ENCODE measurements at places on chromosomes 13 and 19.

- DNase-seq, result no peak
Observed at GRCh38 chr13:26323764-26324163, 69.8 kb downstream of the CDK8 start.

GRCh38 chr19:45693106-45693788 is 781 bp downstream of the QPCTL start:
- peak; percentile 78 for DNase-seq

- DNase-seq, result no peak
Observed at GRCh38 chr13:50574731-50575130, 268.8 kb downstream of the DLEU7 start.

DNA sequence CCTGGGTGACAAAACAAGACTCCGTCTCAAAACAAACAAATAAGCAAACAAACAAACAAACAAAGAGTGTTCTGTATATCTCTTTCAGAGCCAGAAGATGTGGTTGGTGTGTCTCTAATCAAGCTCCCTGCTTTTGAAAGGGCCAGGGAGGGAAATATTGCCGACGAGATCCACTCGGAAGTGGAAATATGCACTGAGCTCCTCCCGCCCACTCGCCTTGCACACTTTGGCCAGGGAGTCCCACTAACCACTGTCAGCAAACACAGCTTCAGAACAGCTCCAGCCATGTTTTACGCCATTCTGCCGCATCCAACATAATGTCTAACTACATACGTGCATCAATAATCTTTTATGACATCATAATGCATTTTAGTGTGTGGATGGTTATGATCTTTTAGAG is 155.5 kb upstream of the VSTM2B start:
- no peak for DNase-seq

DNA sequence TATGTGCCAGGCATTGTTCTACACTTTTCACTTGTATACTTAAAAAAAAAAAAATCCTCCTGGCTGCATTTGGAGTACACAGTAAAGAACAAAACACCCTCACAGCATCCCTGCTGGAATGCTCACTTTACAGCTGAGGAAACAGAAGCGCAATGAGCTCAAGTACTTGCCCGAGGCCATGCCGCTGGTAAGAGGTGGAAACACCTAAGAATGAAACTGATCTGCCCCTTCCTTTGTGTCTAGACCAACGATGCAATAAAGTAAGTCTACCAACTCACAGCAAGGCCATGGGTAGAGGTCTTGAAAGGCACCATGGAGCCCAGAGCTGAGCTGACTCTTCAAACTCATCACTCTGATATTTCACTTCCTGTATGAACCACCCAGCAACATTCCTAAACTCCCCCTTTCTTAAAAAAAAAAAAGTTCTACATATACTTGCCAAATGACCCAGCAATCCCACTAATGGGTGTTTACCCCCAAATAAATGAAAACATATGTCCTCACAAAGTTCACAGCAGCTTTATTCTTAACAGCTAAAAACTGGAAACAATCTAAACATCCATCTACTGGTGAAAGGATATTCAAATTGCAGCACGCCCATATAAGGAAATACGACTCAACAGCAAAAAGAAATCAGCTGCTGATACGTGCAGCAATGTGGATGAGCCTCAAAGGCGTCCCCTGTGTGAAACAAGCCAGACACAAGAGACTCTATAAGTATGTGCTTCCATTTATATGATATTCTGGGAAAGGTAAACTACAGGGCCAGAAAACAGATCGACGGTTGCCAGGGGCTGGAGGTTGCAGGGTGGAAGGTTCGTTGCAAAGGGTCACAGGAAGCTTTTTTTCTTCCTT is 236.6 kb upstream of the MAB21L1 start:
- no peak for DNase-seq

DNA sequence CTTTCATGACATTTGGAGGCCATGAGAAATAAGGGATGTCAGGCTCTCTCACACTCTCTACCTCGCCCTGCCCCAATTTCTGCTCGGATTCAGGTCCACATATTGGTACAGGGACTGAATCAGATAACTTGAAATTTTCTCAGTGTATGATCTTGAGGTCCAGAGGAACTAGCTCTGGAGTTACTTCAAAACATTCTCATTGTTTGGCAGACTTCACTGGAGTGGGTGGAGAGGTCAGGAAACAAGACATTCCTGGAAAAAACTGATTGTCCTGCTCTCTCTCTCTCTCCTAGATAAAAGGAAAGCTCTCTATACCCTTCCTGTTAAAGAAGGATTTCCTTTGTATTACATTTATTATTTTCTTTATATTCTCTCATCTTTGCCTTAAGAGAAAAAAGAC is 428.1 kb upstream of the DACH1 start:
- DNase-seq, result no peak

DNA sequence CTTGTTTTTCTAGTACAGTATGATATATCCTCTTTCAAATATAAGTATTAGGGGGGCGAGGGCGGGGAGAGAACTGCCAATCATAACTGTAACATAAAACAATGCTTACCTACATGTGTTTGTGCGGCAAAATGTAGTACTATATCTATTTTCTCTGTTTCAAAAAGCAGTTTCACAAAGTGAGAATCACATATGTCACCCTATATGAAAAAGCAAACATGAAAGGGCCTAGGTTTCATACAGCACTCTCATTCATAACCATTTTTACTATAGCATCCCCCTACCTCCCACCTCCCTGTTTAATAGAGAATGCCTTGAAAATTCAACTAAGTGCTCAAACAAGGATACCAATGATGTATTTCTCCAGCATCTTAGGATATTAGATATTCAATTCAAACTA is 5.2 kb downstream of the TGDS start:
- DNase-seq, result no peak

GRCh38 chr13:77508959-77509620 is 26.4 kb upstream of the SCEL start:
- no peak for DNase-seq

DNA sequence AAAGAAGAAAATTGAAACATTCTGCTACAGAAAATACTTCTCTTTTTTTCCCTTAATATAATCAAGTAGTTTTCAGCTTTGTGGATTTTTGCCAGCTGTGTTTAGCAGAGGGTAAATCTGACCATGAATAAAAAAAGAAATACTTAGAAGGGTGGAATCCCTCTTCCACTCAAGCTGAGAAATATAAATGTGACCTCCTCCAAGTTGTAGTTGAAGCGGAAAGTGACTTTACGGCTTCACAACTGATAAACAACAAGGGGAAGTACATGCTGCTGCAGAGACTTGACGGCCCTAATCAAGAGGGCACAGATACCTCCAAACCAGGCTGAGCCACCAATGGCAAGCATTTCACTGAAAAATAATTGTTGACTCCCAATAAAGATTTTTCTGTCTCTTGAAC is 785.0 kb downstream of the SLITRK5 start:
- DNase-seq, result no peak

- no peak for DNase-seq
Observed at GRCh38 chr19:44685877-44686276, 13.1 kb upstream of the CEACAM16 start.

DNA sequence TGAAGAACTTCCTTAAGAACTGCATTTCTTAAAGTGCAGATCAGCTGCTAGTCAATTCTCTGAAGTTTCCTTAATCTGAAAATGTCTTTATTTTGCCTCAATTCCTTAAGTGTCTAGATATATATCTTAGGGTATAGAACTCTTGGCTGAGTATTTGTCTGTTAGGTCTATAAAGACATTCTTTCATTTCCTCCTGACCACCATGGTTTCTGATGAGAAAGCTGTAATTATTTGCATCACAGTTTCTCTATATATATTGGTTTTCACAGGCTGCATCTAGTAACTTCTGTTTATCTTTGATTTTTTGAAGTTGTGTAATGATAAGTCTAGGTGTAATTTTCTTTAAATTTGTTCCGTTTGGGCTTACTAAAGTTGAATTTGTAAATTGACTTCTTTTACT is 15.2 kb downstream of the NDFIP2 start:
- DNase-seq, result no peak

DNA sequence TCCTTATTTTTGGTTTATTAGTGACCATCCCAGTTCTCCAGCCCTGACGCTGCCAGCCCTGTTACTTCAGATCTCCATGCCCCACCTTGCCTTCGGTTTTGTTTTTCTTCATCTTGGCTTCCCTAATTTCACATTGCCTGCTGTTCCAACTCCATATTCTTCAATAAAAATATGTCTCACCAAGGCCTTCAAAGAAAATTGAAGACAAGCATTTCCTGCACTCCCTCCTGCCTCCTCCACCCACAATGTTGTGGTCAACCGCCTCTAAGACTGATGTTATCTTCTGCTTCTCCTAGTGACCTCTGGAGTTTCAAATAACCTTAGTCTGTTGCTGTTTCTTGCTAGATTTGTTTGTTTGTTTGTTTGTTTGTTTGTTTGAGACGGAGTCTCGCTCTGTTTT is 14.6 kb downstream of the PLD3 start:
- no peak for DNase-seq

GRCh38 chr19:17943274-17944221 is 10.7 kb downstream of the CCDC124 start:
- no peak for DNase-seq

DNA sequence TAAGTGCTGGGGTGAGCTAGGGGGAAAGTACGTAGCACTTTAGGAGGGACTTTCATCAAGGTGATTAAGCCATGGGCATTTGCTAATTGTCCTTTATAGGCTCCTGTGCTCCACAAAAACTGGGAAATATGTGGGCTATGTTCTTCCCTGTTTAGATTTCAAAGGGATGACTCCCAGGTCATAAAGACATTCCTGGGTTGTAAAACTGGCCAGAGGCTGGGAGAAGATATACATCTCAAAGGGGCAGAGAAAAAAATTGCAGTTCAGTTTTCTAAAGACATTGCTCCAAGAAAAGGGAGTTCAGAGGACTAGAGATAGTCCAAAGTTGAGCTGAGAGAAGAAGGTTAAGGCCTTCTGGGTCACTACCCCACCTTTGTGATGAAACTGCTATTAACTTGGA is 204.8 kb downstream of the MYO16 start:
- DNase-seq, result no peak

GRCh38 chr19:45245826-45246225 is 619 bp upstream of the EXOC3L2 start:
- no peak for DNase-seq

DNA sequence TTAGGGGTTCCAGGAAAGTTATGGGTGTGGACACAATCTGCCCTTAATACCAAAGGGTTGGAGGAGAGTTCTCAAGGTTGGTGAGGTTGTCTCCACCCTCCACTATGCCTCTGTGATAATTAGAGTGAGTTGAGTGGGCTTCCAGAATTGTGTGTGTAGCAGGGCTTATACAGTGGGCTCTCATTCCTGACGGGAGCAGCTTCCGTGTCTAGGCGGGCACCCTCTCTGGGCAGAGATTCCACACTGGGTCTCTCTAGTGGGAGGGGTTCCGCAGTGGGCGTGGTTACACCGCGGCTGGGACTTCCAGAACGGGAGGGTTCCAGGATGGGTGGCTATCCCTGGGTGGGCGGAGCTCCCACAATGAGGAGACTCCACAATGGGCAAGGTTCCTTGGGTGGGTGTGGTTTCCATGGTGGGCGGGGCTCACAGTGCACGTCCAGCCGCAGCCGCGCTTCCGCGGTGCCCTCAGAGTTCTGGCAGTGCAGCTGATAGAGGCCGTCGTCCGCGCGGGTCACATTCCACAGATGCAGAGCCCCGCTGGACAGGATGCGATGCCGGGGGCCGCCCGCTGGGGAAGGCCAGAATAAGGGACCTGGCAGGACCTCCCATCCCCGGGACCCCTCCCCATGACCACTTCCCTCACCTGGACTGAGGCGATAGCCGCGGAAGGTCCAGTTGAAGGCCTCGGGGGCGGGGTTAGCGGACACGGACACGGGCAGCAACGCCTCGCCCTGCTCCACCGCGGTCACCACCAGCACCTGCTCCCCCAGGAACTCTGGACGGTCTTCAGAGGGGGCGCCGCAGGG is 8.4 kb downstream of the NPHS1 start:
- DNase-seq, result no peak

DNA sequence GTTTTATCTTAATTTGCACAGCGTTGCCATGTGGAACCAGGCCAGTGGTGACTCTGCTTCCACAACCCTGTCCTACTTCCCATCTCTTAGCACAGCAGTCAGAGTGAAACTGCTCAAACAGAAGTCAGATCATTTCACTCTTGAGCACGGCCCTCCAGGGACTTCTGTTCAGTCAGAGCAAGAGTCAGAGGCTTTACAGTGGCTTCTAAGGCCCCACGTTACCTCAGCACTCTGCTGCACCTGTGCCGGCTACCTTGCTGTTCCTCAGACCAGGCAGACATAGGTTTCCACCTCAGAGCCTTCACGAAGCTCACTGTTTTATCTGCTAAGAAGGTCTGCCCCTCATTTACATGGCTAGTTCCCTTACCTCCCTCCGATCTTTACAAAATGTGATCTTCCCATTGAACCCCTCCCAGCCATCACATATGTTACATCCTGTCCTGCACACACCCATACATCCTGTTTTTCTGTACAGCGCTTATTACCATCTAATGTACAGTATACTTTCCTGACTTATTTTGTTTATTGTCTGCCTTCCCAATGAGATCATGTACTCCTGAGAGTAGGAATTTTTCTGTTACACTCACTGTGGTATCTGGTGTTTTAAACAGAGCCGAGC is 41.6 kb downstream of the TM9SF2 start:
- peak; percentile 22 for DNase-seq

GRCh38 chr19:40165362-40165937 is 25.8 kb upstream of the MAP3K10 start:
- DNase-seq, result peak; percentile 61

GRCh38 chr13:73338389-73338788 is 279.6 kb downstream of the KLF5 start:
- no peak for DNase-seq

DNA sequence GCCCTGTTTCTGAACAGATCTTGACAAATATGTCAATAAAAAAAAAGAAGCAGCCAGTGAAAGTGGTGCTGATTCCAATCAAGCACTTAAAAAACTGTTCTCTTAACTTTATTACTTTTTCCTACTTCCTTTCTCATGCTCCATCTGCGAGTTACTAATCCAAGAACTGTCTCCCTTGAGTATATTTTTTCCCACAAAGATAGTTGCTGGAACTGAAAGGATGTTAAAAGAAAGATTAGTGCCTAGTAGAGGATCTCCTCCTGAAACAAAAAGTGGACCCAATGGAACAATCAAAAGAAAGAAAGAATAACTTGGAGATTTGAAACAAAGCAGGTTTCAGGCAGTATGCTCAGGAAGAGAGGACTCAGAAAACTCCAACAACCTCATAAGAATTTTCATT is 1034.8 kb downstream of the PCDH17 start:
- no peak for DNase-seq

- no peak for DNase-seq
Observed at GRCh38 chr13:71219698-71220415, 647.1 kb downstream of the DACH1 start.

- DNase-seq, result peak; percentile 74
Observed at GRCh38 chr19:48872884-48873475, 759 bp downstream of the PPP1R15A start.

GRCh38 chr19:41847351-41848105 is 2.7 kb downstream of the DMRTC2 start:
- DNase-seq, result no peak

- no peak for DNase-seq
Observed at GRCh38 chr13:111304041-111304544, 16.3 kb upstream of the TEX29 start.

- DNase-seq, result no peak
Observed at GRCh38 chr19:1417145-1417544, 9.8 kb downstream of the DAZAP1 start.
